ENCODE measurements at places on chromosomes 3 and 15.

- DNase-seq = no peak
Observed at GRCh38 chr3:2950159-2950558, 160.0 kb downstream of the IL5RA start.

GRCh38 chr3:129184396-129184657 lies 631 bp upstream of the CNBP start:
- DNase-seq = no peak

- no peak for DNase-seq
Observed at GRCh38 chr3:101497803-101498202, 15.2 kb downstream of the SENP7 start.

- DNase-seq = no peak
Observed at GRCh38 chr3:46990573-46991374, 11.3 kb downstream of the NBEAL2 start.

GRCh38 chr15:75599401-75599800 lies 20.3 kb upstream of the PTPN9 start:
- DNase-seq = no peak

- no peak for DNase-seq
Observed at GRCh38 chr15:101441696-101442095, 47.8 kb downstream of the PCSK6 start.

- DNase-seq = peak; percentile 44
Observed at GRCh38 chr15:64355348-64355943, 527 bp downstream of the CSNK1G1 start.

DNA sequence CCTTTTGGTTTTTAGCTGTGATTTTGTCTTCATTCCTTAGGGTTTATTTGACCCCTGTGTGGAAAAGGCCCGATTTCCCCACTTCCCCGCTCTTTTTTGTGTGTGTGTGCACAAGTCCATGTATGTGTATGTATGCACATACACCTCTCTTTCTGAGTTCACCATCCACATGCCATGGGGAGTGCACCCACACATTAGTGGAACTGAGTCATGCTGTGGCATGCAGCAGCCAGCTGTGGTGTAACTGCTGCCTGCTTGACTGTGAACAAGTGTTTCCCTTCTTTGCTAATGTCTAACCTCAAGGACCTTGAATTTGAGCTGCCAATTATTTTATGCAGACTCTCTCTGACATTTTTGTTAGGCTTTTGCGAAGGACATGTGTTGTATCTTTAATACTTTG lies 434.9 kb upstream of the TPM1 start:
- DNase-seq = no peak

GRCh38 chr15:88707771-88708654 lies 69.2 kb downstream of the ISG20 start:
- no peak for DNase-seq

DNA sequence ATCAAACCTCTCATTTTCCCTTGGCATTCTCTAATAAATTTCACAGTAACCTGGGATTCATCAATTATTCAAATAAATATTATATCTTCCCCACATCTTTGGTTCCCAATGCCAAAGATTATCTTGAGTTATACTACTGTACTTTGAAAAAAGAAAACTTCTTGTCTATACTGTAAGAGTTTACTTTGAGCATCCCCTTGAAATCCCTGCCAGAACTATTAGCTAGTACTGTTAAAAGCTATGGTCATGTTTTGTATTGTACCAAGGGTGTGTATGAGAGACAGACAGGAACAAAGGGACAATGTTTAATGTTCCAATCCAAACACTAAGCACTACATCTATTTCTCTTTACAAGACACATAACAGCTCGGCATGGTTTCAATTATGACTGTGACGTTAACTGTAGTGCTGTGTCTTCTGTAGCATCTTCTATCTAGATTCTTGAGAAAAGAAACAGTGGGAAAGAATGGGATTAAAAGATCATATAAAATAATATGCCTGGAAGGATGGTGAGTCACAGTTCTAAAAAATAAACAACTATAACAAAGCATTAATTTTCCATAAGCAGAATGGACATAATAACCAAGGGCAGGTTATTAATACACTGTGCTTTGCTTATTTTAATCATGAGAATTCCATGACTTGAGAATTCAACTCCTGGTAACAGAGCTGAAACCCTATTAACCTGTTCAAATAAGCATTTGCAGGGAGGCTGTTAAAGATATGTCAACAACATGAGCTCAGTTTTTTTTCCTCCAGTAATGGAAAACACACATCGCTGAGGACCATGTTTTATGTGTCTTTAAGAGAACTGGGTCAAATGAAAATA lies 71.1 kb downstream of the ALDH1A2 start:
- DNase-seq = no peak

- no peak for DNase-seq
Observed at GRCh38 chr3:114556657-114557213, 262.9 kb downstream of the TIGIT start.

- DNase-seq = no peak
Observed at GRCh38 chr3:32424581-32425250, 33.1 kb downstream of the CMTM7 start.

DNA sequence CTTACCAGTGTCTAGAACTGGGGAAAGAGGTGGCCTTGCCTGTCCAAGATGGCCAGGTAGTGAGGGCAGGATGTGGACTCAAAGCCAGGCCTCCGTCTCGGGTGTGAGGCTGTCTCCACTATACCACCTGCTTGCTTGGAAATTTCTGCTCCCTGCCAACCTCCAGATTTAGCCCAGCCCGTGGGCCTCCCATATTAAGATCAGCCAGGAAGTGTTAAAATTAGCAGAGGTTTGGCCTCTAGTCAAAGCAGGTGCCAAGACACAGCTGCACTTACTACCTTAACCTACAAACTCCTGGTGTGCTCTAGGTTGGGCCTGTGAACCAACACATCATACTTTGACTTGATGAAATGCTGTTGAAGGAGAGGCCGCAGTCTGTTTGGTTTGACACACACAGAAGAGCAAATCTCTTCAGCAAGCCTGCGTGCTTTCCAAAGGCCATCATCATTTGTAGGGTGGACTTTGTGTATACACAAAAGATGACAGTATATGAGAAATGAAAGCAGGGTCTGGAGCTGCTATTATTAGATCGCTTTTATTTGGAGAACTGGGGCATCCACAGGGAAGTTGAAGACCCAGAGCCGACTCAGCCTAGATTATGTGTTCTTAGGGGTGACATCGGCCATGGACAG lies 206.5 kb downstream of the XXYLT1 start:
- no peak for DNase-seq

- DNase-seq = no peak
Observed at GRCh38 chr15:81336568-81336967, 12.6 kb upstream of the STARD5 start.

DNA sequence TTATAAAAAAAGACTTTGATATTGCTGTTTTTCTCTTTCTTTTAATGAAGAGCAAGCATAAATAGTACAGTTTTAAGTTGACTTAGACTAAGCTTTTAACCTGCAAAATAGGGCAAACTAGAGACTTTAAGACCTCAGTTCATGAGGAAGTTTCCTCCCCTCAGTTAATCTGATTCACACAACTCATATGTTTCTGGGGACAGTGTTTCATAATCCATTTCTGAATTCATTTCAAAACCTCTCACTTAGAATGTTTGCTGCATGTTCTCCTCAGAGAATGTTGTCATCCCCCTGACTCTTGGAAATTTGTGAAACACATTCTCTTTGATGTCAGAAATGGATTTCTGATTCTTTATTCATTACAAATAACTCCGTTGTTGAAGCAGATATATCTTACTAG lies 79.3 kb upstream of the SKOR1 start:
- no peak for DNase-seq

- DNase-seq = no peak
Observed at GRCh38 chr3:60841355-60841754, 409.9 kb downstream of the FHIT start.

DNA sequence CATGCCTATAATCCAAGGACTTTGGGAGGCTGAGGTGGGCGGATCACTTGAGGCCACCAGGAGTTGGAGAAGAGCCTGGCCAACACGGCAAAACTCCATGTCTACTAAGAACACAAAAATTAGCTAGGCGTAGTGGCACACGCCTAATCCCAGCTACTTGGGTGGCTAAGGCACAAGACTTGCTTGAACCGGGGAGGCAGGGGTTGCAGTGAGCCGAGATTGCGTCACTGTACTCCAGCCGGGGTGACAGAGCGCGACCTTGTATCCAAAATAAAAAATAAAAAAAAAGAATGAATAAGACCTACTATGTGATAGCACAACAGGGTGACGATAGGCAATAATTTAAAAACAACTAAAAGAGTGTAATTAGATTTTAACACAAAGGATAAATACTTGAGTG lies 3.5 kb downstream of the XRN1 start:
- no peak for DNase-seq

- DNase-seq = no peak
Observed at GRCh38 chr3:99711351-99711750, 73.0 kb downstream of the COL8A1 start.

GRCh38 chr15:88872106-88872505 lies 23.2 kb downstream of the HAPLN3 start:
- no peak for DNase-seq

DNA sequence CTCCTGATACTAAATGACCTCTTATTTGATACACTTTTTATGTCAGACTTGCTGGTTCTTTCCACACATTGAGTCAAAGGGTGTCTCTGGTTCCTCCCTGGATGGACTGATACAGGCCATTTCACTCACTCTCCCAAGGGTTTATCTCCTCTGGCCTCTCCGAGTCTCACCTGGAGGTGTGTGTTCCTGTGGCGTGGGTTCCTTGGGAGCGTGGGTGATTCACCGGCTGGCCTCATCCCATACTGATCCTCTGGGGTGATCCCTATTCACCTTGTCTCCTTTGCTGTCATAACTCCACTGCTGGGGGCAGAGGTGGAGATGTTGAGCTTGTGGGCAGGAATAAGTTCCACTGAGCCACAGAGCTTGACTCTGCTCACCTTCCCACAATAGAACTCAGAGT lies 61.1 kb downstream of the ST6GAL1 start:
- no peak for DNase-seq

DNA sequence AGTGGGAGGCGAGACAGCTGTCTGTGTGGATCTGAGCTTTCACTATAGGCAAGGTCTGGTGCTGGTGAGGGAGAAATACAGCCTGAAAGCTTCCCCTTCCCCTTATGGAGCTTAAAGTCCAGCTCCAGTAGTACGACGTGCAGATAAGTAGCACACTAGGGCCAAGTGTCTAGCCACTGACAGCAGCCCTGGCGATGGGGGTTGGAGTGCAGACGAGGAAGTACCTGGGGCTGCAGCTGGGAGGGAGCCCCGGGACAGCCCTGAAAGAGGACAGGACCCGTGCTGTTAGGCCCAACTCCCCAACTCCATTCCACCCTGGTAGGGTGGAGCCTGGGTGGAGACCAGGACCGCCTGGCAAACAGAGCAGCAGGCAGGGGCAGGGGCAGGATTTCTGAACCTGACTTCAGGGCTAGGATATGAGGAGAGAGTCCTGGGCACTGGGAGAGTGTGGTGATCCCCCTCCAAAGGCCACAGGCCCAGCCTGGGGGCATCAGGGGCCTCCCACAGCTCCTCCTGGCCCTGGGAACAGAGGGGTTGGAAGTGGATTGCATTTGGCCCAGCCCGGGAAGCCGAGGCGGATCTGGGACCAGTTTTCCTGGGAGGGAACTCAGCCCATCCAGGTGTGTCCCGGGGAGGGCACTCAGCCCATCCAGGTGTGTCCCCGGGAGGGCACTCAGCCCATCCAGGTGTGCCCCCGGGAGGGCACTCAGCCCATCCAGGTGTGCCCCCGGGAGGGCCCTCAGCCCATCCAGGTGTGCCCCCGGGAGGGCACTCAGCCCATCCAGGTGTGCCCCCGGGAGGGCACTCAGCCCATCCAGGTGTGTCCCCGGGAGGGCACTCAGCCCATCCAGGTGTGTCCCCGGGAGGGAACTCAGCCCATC lies 42.8 kb downstream of the BDH1 start:
- DNase-seq = no peak

DNA sequence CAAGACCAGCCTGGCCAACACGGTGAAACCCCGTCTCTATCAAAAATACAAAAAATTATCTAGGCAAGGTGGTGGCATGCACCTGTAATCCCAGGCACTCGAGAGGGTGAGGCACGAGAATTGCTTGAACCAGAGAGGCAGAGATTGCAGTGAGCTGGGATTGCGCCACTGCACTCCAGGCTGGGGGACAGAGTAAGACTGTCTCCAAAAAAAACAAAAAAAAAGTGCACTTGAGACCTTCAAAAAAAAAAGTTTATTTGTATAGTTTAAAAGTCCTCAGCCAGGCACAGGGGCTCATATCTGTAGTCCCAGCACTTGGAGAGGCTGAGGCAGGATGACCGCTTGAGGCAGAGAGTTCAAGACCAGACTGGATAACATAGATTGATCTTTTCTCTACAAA lies 2.1 kb downstream of the PBRM1 start:
- no peak for DNase-seq

GRCh38 chr3:197906023-197906849 lies 43.8 kb upstream of the RPL35A start:
- DNase-seq = peak; percentile 37

- DNase-seq = no peak
Observed at GRCh38 chr3:8576841-8577571, 67.6 kb downstream of the SSUH2 start.

DNA sequence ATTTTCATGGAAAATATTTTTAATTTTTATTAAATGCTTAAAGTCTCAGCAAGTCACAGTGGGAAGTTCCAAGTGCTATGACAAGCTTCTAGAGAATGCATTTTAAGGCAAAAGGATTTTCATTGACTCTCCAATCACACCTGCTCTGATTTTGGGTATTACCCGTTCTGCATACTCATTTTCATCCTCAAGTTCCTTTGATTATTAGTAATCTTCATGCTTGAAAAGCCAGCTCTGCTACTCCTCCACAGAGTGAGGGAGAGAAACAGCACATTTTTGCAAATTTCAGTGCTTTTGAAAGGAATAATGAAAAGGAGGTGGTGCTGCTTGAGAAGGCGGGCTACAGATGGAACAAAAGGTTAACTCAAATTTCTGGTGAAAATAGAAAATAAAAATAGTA lies 450.7 kb downstream of the NSUN3 start:
- DNase-seq = no peak

- DNase-seq = no peak
Observed at GRCh38 chr3:108053483-108053882, 37.3 kb downstream of the CD47 start.

GRCh38 chr3:94360987-94361386 lies 298.1 kb downstream of the NSUN3 start:
- DNase-seq = no peak

DNA sequence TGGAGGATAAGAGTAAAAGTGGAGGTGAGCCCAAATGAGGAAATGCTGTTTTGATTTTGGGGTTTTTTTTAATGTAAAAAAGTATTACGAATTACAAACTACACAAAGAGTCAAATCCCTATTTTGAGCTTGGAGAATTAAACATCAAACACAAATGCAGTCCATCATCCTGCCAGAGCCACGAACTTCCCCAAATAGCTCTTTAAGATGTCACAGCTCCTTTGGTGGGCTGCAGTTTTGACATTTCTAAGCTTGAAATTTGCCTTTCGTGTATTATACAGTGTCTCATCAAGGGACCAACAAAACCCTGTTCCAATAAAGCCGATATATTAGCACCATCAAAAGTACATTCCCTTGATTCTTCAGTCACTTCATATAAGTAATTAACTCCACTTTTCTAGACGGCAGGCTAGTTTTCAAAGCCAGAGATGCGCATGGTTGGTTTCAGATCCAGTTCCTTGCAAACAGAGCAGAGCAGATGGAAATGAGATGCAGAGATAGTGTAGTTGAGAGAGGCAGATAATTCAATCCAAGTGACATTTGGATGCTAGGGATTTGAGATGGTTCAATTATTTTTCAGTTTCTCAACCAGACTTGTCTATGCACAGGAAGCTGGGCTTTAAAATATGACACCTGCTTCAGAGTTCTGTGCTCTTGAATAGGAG lies 580.9 kb downstream of the EDEM1 start:
- DNase-seq = no peak

GRCh38 chr3:176522436-176522835 lies 674.8 kb downstream of the TBL1XR1 start:
- no peak for DNase-seq
